ENCODE measurements at places on chromosomes 2 and 18. TPM values are rescaled to one million over a fixed set of nuclear protein-coding genes. Genes with fewer than 3 reads are reported as not detected.
A peak's percentile ranks its signal among the peaks of the same experiment; 100 is the strongest.

GRCh38 chr18:61528961-61529360 is 195.7 kb downstream of the CDH20 start:
- no peak for DNase-seq

- no peak for DNase-seq
Measured at GRCh38 chr18:42931491-42931890, 184.0 kb downstream of the RIT2 start.

GRCh38 chr2:19801367-19802080 is 100.3 kb downstream of the TTC32 start:
- peak; percentile 88 for DNase-seq

DNA sequence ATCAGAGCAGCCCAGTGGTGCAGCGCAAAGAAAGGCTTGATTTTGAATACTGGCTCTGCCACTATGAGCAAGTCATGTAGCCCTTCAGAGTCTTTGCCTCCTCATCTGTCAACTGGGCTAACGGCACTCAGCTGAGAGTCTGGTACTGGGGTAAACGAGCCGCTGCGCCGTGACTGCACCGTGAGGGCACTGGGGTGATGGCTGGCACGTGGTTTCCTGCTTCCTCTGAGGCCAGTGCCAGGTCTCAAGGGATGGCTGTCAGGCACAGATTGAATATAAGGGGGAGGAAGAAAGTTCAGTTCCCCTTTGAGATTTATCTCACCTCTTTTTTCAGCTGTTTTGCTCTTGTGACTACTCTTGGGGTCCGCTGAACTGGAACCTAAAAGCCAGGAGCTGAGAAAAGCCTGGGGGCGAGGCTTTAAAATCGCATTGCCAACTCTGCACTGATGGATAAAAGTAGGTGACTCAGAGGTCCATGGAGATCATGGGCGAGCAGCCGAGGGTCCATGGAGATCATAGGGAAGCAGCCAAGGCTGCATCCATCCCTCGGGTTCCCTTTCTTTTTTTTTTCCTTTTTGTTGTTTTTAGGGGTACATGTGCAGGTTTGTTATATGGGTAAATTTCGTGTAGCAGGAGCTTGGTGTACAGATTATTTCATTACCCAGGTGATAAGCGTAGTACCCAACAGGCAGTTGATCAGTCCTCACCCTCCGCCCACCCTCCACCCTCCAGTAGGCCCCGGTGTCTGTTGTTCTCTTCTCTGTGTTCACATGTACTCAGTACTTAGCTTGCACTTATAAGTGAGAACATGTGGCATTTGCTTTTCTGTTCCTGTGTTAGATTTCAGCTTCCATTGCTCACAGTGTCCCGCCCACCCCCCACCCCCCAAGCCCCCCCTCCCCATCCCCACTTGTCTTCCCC is 114.3 kb downstream of the SPP2 start:
- no peak for DNase-seq

DNA sequence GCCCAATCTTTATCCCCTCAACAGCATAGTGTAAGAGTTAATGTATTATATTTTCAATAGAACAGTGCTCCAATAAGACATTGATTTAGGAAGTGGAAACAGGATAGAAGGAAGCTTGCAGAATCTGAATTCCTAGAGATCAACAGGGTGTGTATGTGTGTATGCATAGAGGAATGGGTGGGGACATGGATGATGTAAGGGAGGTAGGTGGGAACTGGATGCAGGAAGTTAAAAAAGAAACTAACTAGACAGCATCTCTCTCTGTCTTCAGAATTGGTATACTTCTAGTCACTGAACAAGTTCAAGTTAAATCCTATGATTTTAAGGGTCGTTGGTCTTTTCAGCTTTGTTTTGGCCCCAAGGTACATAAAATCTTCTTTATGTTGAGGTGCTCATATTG is 196.6 kb downstream of the PMAIP1 start:
- no peak for DNase-seq

- no peak for DNase-seq
Measured at GRCh38 chr2:150409196-150409595, 78.3 kb downstream of the RND3 start.

DNA sequence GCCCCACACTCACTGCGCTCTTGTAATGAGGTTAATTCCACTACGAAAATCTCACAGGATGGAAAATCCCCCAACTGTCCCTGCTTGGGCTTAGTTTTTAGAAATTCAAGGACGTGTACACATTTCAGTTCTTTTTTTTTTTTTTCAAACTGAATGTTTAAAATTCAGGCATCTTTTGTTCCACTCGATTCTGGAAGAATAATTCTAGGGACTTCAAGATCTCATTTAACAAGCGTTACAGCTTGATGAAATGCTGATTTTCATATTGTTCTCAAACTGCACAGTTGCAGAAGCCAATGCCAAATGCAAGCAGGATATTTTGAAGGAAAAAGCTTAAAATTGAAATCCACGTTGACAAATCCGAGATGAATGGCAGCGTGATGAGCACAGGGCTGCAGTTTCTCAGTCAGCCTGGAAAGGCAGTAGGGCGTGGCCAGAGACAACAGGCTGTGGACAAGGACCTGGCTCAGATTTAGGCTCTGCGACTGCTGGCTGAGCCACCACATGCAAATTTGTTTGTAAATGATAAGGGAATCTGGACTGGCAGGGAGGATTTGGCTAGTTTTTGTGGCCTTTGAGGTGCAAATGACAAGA is 128.1 kb upstream of the MYCN start:
- DNase-seq = no peak

- no peak for DNase-seq
Measured at GRCh38 chr2:38064801-38065501, 11.0 kb downstream of the CYP1B1 start.

- no peak for DNase-seq
Measured at GRCh38 chr2:109124982-109125592, 3.9 kb upstream of the SH3RF3 start.

GRCh38 chr2:142920571-142920970 is 43.1 kb downstream of the KYNU start:
- DNase-seq = no peak

DNA sequence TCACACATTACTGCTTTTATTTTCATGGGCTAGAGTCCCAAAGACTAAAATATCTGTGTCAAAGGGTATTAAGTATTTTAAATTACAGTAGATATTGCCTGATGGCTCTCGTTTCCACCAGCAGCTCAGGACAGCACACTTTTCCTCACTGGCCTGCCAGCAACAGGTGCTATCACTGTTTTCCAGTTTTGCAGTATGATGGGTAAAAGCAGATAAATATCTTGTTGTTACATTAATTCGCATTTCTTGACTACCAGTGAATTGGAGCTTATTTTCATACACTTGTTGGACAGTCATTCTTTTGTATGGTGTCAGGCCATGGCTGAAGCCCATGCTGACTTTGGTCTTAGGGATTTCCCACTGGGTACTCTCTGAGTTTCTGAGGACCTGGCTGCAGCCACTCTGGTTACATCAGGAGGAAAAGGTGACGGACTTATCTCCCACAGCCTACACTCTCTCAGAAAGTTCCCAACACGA is 4.8 kb downstream of the APOB start:
- no peak for DNase-seq

DNA sequence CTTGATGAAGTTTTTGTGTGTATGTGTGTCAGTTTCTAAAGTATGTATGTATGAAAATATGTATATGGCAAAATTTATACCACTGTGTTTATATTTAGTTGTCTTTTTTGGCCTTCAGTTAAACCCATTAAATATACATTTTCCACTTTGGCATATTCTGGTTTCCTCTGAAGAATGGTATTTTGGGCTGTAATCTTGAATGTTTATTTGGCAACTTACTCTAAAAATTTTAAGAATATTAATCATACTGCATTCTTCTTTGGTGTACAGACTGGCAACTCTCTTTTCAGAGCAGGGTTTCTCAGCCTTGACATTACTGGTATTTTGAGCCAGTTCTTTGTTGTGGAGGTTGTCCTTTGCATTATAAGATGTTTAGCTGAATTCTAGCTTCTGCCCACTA is 27.9 kb upstream of the CCBE1 start:
- no peak for DNase-seq

- DNase-seq = no peak
Measured at GRCh38 chr2:147937744-147938349, 82.7 kb downstream of the ORC4 start.

DNA sequence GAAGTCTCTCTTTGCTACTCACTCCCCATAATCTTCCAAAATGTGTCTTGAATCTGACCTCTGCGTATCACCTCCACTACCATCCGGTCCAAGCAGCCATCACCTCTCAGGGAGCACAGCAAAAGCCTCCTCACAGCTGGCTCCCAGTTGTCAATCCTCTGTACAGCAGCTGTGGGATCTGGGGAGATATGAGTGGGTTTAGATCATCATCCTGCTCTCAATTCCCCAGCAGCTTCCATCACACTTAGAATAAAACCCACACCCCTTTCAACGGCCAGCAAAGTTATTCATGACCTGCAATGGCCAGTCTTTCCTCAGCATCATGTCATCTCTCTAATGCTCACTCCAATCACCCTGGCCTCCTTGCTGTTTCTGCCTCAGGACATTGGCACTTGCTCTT is 261.6 kb downstream of the PAX3 start:
- DNase-seq = no peak

DNA sequence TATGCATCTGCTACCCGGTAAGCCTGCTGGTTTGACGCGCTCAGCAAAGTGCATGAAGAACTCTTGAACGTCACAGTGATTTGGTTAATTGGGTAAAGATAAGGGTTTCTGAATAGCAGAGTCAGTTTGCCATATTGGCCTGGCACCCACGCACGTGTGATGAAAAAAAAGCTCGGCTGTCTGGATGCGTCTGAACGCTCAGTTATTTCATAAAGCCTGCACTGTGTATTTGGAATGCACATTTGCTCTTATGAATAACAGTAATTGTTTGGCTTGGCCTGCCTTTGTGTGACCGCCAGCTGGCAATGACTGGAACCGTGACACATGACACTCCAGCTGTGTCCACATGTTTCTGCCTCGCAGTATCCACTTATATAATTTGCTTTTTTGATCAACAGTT is 129.2 kb upstream of the MEIS1 start:
- peak; percentile 61 for DNase-seq

DNA sequence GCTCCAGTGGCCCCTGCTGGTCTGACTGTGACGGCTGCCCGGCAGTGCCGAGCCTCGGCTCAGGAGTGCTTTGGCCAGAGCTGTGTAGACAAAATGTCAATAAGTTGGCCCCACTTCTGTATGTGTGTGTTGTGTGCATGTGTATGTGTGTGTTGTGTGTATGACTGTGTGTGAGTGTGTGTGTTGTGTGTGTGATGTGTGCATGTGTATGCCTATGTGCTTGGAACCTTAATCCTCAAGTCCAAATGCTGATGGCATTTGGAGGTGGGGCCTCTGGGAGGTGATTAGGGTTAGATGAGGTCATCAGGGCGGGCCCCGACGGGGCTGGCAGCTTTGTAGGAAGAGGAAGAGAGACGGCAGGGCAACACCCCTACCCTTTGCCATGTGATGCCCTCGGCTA is 269.0 kb downstream of the DCDC2C start:
- no peak for DNase-seq

DNA sequence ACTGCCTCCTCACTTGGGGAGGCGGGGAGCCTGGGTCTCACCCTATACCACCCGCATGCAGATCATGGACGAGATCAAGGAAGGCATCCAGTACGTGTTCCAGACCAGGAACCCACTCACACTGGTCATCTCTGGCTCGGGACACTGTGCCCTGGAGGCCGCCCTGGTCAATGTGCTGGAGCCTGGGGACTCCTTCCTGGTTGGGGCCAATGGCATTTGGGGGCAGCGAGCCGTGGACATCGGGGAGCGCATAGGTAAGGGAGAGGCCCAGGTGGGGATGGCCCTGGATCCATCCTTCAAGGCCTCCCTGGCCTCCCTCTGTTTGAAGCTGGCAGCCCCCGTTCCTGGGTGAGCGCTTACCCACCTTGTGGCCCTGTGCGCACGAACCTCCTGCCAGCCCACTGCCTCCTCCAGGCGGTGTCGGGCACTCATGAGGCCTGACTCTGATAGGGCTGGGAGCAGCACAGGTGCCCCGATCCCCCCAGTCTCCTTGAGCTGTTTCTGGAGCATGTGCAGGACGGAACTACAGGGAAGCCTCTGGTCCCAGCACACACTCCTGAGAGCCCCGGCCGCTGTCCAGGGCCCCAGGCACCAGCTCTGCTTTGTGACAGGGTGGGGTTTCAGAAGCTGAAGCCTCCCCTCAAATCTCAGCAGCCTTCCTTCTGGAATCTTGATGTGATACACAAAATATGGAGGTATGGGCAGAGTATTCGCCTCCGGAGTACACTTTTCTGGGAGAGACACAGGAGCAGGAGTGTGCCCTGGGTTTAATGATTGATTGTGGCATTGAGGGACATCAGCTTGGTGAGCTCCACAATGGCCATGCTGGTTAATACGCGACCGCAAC is 708 bp downstream of the AGXT start:
- DNase-seq = no peak

DNA sequence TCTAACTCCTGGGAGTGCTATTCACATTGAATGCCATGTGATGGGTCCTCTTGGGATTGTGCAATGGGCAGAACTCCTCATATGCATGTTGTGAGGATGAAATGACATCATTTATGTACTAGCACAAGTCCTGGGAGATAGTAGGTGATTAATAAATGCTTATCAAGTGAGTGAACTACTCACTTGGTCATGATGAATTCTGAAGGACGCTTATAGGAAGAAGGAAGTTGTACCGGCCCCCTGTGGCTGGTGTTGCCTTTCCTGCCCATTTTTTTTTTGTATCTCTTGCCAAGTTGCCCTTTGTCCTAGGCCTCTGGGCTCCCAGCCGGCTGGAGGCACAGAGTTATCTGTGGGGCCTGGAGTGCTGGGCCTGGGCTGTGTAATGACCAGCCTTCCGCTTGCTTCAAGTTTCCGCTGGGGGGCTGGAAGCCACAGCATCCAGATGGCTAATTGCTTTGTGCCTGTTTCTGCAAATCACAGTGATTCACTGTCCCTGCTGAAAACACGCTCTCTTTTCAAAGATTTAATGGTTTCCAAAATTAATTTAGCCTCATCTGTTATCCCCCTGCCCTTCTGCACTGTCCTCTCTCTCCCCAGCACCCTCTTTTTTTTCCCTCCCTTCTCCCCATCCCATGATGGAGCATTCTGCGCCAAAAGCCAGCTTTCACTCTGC is 33.7 kb upstream of the MRPL33 start:
- DNase-seq = peak; percentile 81

DNA sequence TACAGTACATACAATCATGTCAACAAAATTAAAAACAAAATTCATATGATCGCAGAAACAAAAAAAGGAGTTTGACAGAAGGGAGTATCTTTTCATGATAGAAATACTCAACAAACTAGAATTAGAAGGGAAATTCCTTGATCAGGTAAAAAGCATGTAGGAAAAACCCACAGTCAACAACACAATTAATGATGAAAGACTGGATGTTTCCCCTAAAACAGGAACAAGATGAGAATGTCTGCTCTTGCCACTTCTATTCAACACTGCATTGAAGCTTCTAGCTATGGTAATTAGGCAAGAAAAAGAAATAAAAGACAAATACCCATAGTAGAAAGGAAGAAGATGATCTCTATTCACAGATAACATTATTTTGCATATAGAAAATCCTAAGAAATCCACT is 87.1 kb downstream of the SRBD1 start:
- DNase-seq = no peak

DNAH7 gene
- total RNA-seq = 0.50 TPM

PCARE gene
- 1.0 TPM for total RNA-seq

MC5R gene
- total RNA-seq = not detected

POMC gene
- total RNA-seq = 10.6 TPM

SNED1 gene
- 31.9 TPM for total RNA-seq

ABCB11 gene
- total RNA-seq = 0.37 TPM

FAM237A gene
- total RNA-seq = not detected

B3GNT7 gene
- total RNA-seq = 4.5 TPM

CHAC2 gene
- total RNA-seq = 3.2 TPM

CXCR1 gene
- total RNA-seq = 0.97 TPM

INPP5D gene
- 7.2 TPM for total RNA-seq

FBLN7 gene
- 2.3 TPM for total RNA-seq

Measured in left cardiac atrium (tissue), 4 donors.